ENCODE measurements at places on chromosomes 12 and 14.
A peak's percentile ranks its signal among the peaks of the same experiment; 100 is the strongest.

GRCh38 chr14:61219256-61219655, 61.9 kb downstream of the TMEM30B start:
- DNase-seq, result no peak

DNA sequence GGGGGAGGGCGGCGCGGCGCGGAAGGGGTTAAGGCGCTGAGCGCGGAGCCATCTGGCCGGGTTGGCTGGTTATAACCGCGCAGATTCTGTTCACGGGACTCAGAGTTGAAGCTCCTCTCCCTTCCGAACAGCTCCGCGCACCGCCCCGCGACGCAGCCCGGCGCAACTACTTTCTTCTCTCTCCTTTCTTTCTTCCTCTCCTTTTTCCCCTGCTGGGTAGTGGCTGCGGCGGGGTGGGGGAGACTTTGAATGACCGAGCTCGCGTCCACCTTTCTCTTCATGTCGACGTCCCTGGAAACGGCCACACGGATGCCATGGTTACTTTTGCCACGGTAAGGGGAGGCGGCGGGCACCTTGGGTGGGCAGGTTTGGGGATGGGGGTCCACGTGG, at the start of gene NTF3:
TSS of gene NTF3 (plus strand) at position 98 of the 390 bp plus-strand sequence. CDS start at position 315, 217 bp downstream.
- no peak for DNase-seq

- peak; percentile 9 for DNase-seq
Measured at GRCh38 chr12:119940897-119941296, 48.1 kb upstream of the BICDL1 start.

DNA sequence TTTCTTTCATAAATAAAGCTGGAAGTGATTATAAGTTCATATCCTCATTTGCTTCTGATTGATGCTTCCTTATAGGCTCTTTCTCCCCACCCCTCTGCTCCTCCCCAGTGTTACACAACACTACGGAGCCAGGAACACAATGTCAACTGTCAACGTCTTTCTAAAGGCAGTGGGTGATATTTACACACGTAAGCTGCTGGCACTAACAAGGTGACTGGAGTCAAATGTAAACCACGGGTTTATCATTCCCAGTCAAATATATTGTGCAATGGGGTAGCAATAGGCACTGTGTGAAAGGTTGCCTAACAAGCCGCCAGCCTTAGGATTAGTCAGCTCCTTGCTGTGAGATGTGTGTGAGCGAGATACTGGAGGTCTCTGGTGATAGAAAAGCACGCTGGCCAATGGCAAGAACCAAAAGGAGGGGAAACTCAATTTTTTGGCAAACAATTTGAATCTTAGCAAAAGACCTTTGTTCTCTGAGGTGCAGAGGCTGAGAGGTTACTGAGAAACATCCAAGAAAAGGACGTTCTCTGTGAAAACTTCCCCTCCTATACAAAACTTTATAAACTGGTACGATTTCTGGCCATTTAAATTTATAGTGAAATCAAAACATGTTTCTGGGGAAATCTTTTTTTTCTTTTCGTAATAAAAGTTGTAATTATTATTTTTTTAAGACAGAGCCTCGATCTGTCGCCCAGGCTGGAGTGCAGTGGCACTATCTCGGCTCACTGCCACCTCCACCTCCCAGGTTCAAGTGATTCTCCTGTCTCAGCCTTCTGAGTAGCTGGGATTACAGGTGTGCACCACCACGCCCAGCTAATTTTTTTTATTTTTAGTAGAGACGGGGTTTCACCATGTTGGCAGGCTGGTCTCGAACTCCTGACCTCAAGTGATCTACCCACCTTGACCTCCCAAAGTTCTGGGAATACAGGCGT, 22.3 kb upstream of the HECTD1 start:
- no peak for DNase-seq

GRCh38 chr12:32360956-32361355, 38.4 kb upstream of the FGD4 start:
- no peak for DNase-seq

DNA sequence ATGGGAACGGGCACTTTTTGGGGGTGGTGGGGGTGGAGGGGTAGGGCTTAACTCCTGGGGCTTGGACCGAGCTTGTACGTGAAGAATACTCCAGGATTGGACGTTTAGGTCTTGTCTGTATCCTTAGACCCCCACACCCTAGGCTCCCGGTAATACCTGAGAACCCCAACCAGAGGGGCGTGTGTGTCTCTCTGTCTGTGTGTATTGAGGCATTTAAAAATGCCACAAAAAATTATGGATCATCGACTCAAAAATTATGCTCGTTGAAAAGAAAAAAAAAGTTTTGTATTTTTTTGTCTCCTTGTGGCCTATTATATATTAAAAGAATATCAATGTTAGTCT, 459 bp downstream of the PPFIBP1 start:
- no peak for DNase-seq

- DNase-seq, result no peak
Measured at GRCh38 chr12:71108355-71108754, 49.4 kb downstream of the TSPAN8 start.

DNA sequence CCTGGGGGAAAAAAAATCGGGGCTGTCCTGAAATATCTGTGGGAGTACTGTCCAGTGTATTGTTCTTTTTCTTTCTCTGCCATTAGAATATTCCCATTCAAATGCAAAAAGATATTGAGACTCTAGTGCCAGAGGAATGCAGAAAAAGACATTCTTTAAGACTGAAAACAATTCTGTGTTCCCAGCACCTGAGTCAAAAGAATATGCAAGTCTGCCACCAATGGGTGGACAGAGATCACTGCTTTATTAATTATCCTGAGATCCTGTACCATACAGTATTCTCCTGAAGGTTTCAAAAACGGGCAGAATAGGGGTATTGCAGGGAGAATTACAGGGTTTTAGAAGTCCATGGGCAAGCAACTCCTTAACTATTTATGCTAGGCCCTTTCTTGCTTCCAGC, 361.8 kb downstream of the C12orf50 start:
- DNase-seq, result no peak

DNA sequence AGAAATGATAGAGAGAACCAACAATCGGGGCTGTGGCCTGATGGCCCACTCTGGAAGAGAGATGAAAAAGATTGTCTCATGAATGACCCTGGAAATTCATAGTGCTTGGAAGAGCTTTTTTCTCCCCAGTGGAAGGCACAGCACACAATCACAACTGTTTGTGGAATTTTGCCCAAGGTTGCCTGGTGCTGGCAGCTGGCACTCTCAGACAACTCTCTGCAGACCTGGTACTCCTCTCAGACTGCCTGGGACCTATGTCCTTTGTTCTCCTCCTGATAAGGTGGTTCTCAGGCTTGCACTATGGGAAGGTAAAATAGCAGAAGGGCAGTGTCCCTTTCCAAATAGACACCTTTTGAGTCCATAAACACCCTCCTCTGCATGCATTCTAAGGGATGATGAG, 144.1 kb upstream of the SEL1L start:
- no peak for DNase-seq

DNA sequence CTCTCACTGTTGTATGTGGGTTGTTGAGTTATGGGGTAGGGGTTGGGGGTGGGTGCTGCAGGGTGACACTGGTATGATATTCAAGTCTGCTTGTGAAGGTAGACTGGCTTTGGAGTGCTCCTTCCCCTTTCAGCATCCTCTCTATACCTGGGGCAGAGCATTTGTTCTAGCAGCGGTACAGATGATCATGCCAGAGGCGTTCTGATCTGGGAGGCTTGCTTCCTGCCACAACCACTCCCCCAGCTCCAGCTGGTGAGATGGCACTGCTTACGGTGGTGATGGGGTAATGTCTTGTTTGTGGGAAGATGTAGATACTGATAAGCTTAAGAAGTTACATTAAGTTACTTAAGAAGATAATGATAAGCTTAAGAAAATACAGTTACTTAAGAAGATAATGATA, 131.8 kb downstream of the ERC1 start:
- DNase-seq, result no peak
